IMR-90 (cell line): ENCODE measurements at places on chromosomes 4 and X. TPM values are rescaled to one million over a fixed set of nuclear protein-coding genes. Genes with fewer than 3 reads are reported as not detected.
A peak's percentile ranks its signal among the peaks of the same experiment; 100 is the strongest.

GRCh38 chr4:37715889-37716402, 29.8 kb upstream of the RELL1 start:
- peak; percentile 66 for DNase-seq

GRCh38 chr4:1601852-1602654, 82.1 kb downstream of the FAM53A start:
- no peak for DNase-seq

GRCh38 chr4:158255727-158256324, 45.5 kb downstream of the TMEM144 start:
- peak; percentile 70 for DNase-seq

DNA sequence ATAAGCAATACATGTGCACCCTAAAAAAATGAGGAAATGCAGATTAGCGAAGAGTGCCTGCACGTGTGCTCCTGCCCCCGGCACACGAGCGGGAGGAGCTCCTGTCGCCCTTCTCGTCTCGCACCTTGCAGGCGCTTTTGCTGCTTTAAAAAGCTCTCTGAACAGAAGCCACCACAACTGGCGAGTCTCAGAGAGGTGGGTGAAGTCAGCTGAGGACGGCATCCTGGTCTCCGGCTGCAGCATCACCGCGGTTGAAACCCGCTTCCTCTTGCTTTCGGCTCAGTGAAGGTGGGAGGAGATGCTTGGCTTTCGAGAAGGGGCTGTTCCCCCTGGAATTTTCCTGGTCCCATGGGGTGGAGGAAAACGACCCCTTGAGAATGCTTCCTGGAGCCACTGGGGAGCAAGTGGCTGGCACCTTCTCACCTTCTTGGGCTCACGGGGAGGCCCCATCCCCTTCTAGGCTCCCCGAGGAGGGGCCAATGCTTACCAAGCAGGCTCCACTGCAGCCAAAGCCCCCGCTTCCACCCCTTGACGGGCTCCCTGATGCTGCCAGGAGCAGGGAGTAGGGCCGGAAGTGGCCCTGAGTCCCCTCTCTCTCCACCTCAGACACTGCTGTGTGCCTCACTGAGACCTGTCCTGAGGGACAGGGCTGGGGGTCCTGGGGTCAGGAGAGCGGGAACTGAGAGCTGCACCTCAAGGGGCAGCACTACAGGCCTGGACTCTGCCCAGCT, 29.2 kb upstream of the MXD4 start:
- DNase-seq = no peak

- no peak for DNase-seq
Observed at GRCh38 chr4:126213996-126214395, 899.2 kb downstream of the FAT4 start.

DNA sequence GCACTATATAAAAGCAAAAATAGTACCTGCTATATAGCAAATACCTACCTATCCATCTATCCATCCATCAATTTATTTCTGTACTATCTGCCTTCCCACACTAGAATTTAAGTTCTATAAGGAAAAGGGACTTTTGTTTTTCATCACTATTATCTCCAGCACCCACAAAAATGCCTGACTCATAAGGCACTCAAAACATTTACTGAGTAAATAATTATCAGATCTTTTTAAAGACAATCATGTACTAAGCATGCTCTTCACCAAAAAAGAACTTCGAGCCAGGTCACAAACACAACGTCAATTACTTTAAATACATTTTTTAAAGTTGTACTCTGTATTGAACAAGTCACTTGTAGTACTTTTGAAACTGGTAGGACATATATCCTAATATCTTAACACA, 119.9 kb downstream of the FBXW7 start:
- peak; percentile 56 for DNase-seq

- DNase-seq = no peak
Observed at GRCh38 chr4:185778307-185778706, 33.7 kb downstream of the SORBS2 start.

- no peak for DNase-seq
Observed at GRCh38 chr4:123133397-123134050, 211.1 kb upstream of the NUDT6 start.

DNA sequence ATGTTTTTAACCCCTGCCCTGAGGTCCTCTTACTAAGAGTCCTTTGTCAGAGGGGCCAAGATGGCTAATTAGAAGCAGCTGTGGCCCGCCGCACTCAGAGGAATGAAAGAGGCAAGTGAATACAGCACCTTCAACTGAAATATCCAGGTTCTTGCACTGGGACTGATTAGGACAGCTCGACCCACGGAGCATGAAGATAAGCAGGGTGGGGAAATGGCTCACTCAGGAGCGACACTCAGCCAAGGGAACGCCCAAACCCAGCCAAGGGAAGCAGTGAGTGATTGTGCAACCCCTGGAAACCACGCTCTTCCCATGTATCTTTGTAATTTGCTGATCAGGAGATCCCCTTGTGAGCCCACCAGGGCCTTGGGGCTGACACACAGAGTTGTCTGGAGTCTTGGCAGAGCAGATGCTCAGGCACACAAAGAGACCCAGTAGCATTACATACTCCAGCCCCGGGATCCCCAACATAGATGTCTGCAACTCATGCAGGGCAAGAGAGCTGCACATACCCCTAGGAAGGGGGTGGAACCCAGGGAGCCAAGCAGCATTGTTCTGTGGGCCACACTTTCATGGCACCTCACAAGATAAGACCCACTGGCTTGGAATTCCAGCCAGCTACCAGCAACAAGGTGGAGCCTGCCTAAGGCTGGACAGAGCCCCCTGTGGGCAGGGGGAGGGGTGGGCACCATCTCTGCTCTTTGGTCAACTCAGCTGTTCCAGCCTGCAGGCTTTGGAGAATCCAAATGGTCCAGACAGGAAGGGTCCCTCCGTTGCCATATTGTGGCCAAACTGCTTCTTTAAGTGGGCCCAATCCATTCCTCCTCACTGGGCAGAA, 23.3 kb downstream of the F8A3 start:
- DNase-seq = no peak

- peak; percentile 64 for DNase-seq
Observed at GRCh38 chr4:188428935-188429334, 289.7 kb downstream of the TRIML1 start.

- DNase-seq = peak; percentile 65
Observed at GRCh38 chr4:144645631-144646522, at the start of gene HHIP. Gene HHIP, plus strand, starts transcription at chr4:144646156. Its CDS starts 520 bp downstream, at chr4:144646676.

GRCh38 chrX:138001226-138001625, 435.3 kb downstream of the ZIC3 start:
- no peak for DNase-seq

GRCh38 chrX:65707151-65707550, 39.7 kb downstream of the MSN start:
- no peak for DNase-seq

- DNase-seq = peak; percentile 28
Observed at GRCh38 chr4:183563874-183564273, 59.0 kb downstream of the ING2 start.

Gene REELD1
- polyA plus RNA-seq = not detected in 2 replicates

Gene GYPA
- not detected in 2 replicates for polyA plus RNA-seq
